ENCODE measurements at places on chromosomes 2 and 18.

DNA sequence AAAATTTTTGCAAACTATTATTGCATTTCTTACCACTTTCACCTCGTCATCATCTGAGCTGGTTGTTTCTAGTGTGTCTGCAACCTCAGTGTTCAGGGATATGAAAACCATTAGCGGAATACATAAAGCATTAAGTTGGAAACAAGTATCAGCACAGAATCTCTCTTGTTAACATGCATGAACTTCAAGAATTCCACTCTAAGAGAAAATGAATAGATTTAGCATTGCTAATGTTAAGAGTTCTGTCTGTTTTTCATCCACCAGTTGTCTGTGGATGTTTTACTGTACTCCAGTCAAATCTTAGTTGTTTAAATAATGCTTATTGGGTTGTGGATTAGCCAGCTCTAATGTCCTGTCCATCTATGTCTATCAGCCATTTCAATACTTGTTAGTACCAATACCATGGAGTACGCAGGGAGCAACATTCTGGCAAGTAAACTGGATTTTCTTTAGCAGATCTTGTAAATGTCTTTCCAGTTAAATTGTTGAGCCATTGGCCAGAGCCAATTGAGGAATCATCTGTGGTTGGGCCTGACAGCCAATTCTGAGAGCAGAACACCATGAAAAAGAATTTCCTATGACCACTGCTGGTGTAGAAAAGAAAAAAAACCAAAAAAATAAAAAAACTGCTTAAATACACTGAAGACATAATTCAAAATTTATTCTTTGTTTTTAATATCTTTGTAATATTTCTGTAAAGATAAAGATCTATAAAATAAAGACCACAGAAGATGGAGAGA lies 82.5 kb downstream of the SLC8A1 start:
- no peak for DNase-seq

DNA sequence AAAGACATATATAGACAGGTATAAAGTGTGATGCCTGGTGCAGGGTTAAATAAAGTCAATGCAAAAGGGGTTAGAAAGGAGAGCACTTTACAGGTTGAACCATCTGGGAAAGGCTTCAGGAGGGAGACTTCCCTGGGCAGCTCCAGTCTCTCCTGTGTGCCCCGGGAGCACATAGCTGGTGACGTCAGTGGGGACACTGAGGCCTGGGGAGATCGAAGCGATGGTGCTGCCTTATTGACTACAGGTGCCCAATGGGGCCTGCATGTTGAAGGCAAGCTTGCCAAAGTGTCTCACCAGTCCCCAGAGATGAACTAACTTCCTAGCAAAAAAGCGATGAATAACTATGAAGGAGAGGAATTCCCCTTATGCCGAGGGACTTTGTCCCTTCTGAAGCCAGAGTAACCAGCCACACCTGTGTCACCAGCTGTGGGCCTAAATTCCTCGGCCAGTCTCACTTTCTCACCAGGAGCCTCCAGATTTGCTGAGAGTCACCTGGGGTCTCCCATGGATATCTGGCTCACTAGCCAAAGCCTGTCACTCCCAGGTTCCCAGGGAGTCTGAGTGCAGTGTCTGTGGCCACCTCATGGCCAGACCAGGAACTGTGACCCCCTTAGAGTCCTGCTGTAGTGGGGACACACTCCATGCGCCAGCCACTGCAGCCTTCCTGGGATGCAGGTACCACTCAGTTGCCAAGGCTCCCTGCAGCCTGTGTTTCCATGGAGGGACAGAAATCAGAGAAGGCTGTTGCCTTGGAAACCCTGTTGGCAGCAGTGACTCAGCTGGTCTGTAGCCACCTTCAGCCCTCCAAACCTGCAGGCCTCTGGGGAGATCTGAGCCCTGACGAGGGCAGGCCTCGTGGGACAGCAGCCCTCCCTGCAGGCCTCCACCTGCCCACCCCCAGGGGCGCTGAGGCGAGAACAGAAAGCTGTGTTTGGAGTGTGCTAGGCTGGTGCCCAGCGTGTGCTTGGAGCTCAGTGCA lies 128.7 kb downstream of the CTIF start:
- DNase-seq, result no peak

DNA sequence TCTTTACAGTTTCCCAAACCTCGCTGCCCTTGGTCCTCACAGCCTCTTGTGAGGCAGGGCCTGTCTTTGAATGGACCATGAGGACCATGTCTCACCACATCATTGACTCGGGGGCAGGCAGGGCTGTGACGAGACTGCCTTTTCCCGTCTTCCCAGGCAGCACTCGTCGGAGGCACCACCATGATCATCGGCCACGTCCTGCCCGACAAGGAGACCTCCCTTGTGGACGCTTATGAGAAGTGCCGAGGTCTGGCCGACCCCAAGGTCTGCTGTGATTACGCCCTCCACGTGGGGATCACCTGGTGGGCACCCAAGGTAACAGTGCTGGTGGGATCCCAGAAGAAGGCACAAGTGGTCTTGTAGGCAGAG lies 45.7 kb upstream of the MAPRE3 start:
- DNase-seq, result no peak

DNA sequence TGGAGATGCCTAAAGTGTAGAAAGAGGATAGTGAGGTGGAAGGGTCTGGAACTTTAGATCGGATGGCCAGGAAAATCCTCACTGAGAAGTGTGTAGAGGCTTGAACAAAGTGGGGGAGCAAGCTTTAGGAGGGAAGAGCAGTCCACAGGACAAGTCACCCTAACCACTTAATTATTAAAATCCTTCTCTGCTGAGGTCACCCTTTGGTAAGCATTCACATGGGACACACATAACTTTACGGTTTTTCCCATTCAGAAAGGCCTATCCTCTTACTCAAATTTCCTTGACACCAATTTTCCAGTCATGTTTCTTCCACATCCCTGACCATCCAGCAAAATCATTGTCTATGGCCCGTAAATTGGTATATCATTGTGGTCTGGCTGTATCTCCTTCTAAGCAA lies 31.0 kb upstream of the ZEB2 start:
- DNase-seq, result no peak

GRCh38 chr2:26745609-26746327 lies 18.3 kb upstream of the SLC35F6 start:
- peak; percentile 69 for DNase-seq

DNA sequence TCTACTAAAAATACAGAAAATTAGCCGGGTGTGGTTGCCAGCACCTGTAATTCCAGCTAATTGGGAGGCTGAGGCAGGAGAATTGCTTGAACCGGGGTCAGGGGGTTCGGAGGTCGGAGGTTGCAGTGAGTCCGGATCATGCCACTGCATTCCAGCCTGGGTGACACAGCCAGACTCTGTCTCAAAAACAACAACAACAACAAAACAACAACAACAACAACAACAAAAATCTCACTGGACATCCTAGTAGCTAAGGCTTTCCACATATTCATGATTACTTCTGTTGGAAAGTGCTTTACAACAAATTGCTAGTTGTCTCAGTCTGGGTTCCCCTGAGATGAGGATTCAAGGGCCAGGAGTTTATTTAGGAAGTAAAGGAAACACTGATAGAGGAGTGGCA lies 4.3 kb upstream of the MROH2A start:
- DNase-seq, result no peak

GRCh38 chr2:59885541-59885940 lies 667.9 kb downstream of the BCL11A start:
- DNase-seq, result no peak

DNA sequence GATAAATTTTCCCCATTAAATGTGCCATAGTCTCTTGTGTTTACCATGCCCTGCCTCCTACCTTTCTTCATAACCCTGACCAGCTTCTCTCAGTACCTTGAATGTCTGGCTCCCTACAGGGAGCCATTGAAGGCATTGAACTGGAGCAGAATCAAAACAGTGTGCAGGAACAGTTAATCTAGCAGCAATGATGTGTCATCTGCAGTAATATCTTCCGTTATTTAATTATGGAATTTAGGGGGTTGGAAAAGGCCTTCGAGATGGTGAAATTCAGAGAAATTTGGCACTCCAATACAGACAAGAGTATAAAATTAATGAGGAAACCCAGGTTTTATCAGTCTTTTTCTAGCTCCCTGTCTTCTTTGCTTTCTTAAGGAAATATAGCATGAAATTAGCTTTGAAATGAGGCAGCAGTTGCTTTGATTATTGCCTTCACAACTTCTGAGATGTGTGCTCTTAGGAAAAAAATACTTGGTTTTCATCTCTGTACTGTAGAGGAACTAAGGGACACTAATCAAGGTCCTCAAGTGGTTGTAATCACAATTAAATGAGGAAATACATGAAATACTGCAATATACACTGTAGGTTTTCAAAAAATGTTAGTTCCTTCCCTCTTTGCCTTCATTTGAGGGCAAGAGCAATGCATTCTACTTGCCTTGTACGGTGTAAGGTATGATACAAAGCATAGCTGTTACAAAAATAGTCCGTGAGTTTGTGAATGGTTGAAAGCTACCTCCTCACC lies 369.1 kb downstream of the SETBP1 start:
- no peak for DNase-seq

DNA sequence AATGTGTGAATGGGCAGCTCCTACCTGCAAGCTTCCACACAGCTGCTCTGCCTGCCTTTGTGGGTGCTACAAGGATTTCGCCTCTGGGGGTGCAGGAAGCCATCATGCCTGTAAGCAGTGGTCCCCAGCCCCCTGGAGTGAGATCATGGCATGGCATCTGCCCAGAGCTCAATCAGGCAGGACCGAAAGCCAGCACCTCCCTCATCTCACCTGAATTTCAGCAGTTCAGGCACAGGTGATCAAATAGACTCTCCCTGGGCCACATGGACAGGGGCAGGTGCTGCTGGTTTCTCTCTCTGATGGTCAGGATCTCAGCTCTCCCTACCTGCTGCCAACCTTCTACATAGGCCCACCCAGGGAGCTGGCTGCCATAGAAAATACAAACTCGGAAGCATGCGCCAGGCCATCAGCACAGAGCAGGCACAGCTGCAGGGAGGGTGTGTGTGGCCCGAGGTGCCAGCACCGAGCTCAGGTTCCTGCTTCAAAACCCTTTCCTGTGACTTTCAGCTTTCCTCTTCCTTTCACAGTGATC lies 133.2 kb upstream of the ID2 start:
- no peak for DNase-seq

- no peak for DNase-seq
Observed at GRCh38 chr18:79302120-79302519, 93.6 kb upstream of the NFATC1 start.

DNA sequence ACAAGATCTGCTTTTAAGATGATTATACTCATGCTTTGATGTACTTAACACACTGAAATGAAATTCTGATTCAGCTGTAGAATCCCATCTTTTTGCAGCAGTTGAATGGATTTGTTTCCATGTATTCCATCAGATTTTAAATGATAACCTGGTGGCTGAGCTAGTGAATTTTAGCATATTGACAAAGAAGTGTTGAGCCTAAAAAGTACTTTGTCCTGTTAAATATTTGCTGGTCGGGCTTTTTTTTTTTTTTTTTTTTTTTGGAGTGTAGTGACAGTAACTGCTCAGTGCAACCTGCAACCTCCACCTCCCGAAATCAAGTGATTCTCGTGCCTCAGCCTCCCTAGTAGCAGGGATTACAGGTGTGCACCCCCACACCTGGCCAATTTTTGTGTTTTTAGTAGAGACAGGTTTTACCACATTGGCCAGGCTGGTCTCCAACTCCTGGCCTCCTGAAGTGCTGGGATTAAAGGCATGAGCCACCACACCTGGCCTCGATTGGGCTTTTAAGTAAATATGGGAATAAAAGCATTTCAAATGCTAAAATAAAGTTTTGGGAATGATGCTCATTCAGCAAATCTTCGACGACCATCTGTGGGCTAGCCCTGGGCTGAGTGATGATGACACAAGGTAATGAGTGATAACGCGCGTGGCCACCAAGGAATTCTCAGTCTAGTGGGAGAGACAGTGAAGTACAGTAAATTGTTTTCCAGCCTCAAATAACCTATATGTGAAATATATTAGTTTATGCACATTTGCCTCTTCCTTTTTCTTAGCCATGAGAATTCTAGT lies 2.2 kb downstream of the ELP2 start:
- no peak for DNase-seq

DNA sequence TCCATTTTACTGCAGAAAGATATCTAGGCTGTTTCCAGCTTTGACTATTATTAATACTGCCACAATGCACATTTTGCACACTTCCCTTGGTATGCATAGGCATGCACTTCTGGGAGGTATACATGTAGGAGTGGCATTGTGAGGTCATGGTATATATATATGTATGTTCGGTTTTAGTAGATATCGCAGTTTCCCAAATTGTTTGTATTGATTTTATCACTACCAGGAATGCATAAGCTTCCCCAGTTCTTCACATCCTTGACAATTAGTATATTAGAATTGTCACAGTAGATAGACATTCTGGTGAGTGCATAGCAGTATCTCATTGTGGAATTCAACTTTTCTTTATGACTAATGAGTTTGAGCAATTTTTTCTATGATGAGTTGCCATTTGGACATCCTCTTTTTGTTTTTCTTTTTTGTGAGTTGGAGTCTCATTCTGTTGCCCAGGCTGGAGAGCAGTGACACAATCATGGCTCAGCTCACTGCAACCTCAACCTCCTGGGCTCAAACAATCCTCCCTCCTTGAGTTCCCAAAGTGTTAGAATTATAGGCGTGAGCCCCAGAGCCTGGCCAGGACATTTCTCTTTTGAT lies 4.2 kb upstream of the GRB14 start:
- no peak for DNase-seq

DNA sequence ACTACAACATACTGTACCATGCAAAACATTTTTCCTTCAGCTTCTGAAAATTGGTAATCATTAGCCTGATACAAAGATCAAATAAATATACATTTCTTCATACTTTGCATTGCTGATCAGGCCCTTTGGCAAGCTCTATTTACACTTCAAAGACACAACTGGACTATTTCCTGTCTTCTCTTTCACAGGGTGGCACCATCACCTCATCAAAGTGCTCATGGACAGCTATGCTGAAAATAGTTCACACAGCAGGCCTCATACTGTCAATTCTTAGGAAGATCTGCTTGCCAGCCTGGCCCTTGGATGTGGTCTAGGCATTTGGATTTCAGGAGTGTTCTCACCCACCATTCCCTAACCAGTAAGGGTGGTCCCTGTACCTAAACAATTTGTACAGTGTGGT lies 33.9 kb downstream of the FBXO15 start:
- DNase-seq, result no peak

GRCh38 chr2:58769864-58770234 lies 528.7 kb upstream of the FANCL start:
- no peak for DNase-seq

- no peak for DNase-seq
Observed at GRCh38 chr18:57859314-57859713, 56.2 kb upstream of the ATP8B1 start.

DNA sequence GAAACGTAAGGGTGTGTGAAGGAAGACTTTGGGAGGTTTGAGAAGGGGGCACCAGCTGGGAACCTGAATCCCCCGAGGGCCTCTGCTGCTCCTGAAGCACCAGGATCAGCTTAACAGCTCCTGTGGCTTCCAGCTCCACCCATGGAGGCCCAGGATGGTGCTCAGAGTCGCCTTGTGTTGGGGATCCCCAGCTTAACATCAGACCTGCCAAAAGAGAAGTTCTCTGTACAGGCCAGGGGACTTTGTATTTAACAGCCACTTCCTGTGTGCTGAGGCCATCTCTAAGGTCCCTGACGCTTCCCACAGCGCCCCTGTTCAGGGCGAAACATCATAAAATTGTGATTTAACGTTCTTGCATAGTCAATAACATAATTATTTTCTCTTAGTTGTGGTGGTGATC lies 77.5 kb downstream of the NCK2 start:
- DNase-seq, result no peak

GRCh38 chr18:44636241-44636640 lies 44.4 kb upstream of the SETBP1 start:
- DNase-seq, result no peak

- DNase-seq, result no peak
Observed at GRCh38 chr2:62142054-62142453, 53.9 kb upstream of the B3GNT2 start.
